Activated CD8-positive, alpha-beta memory T cell treated with anti-CD3 and anti-CD28 coated beads for 1 hour (primary cell): ENCODE measurements at places on chromosomes 12 and 14.

- DNase-seq = no peak
Observed at GRCh38 chr14:61147381-61147821, 133.7 kb downstream of the TMEM30B start.

- no peak for DNase-seq
Observed at GRCh38 chr12:21483531-21483930, 17.9 kb downstream of the RECQL start.

DNA sequence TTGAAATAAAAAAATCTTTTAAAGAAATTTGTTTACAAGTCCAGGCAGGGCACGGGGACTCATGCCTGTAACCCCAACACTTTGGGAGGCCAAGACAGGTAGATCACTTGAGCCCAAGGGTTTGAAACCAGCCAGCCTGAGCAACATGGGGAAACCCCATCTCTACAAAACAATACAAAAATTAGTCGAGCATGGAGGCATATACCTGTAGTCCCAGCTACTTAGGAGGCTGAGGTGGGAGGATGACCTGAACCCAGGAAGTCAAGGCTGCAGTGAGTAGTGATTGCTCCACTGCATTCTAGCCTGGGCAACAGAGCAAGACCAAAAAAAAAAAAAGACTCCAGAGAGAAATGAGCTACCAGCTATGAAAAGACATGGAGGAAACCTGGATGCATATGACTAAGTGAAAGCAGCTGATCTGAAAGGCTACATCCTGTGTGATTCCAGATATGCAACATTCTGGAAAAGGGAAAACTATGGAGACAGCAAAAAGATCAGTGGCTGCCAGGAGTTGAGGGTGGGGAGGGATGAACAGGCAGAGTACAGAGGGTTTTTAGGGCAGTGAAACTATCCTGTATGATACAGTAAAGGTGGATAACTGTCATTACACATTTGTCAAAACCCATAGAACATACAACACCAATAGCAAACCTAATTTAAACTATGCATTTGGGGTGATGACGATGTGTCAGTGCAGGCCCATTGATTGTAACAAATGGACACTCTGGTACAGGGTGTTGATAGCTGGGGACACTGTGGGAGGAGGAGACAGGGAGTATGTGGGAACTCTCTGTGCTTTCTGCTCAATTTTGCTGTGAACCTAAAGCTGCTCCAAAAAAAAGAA lies 59.9 kb downstream of the PRKAB1 start:
- no peak for DNase-seq

GRCh38 chr14:103112400-103113243 lies 10.6 kb upstream of the TNFAIP2 start:
- no peak for DNase-seq

DNA sequence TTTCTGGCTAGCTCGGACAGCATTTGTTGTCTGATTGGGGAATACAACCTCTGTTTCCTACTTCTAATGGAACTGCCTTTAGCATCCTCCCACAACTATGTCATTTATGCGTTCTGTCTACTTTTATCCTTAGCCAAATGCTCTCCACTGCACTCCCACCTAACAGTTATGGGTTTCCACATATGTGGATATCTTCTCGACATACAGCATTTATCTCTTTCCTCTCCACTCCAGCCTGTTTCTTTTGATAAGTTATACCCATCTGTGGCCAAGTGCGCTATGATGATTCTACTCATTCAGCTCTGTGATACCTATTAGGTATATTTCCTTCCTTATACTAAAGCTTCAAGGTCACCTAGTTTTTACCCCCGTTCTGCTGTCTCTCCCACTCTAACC lies 122.2 kb upstream of the NAP1L1 start:
- no peak for DNase-seq

- DNase-seq = no peak
Observed at GRCh38 chr14:32814721-32815120, 124.0 kb upstream of the NPAS3 start.

DNA sequence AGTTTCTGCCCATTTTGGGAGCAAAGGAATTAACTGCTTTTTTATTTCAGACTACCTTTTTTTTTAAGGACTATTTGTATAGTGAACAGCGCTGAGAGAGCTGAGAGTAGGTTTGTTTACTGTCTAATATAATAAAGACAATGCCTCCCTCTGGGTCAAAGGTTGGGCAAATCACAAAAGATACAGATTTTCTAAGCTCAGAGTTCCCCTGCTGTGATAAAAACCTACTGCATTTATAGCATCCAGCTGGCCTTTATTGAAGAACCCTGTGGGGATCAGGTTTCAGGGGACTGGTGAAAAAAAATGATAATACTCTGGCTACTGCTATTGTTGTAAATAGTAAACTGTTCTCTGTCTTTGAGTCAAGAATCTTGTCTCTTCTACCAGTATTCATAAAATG lies 28.7 kb downstream of the CCDC59 start:
- no peak for DNase-seq

GRCh38 chr12:132448463-132448820 lies 41.5 kb upstream of the FBRSL1 start:
- DNase-seq = no peak

GRCh38 chr12:49367381-49368239 lies at the start of gene SPATS2:
SPATS2 (plus strand) TSS chr12:49367462; CDS start chr12:49461013, 93,551 bp downstream.
- DNase-seq = no peak

DNA sequence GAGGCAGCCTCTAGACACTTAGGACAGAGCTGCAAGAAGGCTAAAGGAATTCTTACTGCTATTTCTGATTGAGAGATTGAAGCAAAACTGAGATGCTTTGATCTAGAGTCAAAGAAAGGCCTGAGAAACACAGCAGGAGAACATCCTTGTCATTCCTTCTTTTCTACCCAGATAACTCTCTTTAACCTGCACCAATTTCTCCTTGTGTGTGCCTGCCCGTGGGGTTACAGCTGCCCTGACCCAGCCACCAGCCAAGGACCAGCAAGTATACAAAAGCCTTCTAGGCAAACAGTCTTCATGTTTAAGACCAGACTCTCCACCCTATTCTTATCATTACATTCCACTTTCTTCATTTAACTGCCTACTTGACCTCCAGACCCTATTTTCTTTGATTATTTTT lies 81.7 kb upstream of the PRB2 start:
- DNase-seq = no peak

DNA sequence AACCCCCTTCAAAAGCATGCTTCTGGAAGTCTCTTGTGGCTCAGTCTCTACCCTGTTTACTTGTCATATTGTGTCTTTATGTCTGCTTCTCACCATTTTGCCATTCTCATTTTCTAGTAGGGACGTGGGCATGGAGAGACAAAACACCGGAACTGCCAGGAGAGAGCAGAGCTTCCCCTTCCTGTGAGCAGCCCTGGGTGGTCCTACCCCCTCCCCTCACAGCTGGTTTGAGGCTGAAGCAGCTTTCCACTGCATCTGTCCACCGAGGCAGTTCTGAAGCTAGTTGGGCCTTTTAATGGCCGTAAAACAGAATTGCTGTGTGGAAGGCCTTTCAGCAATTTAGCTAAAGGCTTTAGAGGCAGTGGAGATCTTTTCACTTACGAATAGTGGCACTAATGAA lies 77.0 kb downstream of the PELI2 start:
- DNase-seq = no peak

GRCh38 chr12:3614806-3615466 lies 123.9 kb downstream of the PRMT8 start:
- no peak for DNase-seq

GRCh38 chr12:121990692-121991603 lies 30.7 kb upstream of the BCL7A start:
- no peak for DNase-seq

GRCh38 chr14:33377596-33378390 lies 439.1 kb downstream of the NPAS3 start:
- no peak for DNase-seq

DNA sequence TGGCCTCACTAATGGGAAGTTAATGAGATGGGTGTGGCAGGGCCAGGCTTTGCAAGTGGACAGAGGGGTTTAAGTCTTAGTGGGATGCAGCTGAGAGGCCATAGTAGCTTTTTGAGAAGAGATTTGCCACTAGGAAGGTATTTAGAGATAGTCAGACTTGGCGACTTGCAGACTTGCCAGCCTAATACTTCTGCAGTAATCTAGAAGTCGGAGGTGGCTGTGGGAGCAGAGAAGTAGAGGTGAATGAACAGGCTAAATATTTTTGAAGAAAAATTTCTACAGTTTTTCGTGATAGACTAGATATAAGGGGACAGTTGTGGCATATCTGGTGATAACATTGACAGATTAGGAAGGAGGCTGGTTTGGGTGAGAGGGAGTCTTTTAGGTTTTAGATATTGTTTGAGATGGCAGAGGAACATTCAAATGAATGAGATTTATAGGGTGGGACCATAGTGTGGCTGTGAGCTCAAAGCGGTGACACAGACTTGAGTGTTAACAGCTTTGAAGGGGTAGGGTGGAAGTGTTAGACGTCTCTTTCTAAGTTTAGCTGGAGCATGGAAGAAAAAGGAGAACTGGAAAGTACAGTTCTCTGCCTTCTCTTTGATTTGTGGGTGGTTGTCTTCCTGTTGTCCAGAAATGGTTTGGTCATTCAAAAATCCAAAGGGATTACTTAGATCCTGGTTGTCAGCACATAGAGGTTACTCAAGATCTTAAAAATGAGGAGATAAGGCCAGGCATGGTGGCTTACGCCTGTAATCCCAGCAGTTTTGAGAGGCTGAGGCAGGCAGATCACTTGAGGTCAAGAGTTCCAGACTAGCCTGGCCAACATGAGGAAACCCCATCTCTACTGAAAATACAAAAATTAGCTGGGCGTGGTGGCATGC lies 44.9 kb downstream of the MAPKAPK5 start:
- DNase-seq = no peak
